Fibroblast of skin of abdomen (primary cell): ENCODE measurements at places on chromosomes 13 and 19.
A peak's percentile ranks its signal among the peaks of the same experiment; 100 is the strongest.

DNA sequence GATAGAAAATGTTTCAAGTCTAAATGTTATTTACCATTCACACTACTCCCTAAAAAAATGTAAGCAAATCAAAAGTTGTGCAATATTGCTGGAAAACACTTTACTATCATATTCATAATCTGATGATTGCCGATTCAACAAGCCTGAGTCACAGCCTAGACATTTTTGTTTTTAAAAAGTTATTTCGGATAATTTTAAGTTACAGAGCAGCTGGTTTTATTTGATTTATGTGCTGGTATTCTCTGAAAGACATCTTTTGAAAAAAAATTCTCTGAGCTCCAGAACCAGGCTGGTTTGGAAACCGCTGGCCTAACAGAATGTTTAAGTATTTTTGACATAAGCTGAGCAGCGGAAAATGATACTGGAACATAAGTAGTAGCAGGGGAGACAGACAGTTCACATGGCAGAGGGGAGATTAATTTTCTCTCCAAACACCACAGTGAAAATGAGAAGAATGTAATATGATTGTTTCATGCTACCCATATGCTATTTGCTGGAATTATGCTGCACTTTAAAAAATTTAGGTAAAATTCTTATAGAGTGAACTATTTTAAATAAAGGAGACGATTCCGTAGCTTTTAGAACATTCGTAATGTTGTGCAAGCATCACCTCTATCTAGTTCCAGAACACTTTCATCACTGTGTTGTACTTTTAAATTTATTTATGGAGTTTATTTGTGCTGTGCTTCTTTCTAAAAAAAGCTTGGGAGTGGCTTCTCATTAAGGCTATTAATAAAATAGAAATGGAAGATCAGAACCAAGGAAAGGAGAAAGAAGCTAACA lies 36.1 kb downstream of the TBC1D4 start:
- peak; percentile 58 for DNase-seq

GRCh38 chr19:53519446-53519845 lies 18.5 kb upstream of the ZNF331 start:
- DNase-seq = no peak

- no peak for DNase-seq
Measured at GRCh38 chr19:11018179-11018578, 57.3 kb downstream of the SMARCA4 start.

- no peak for DNase-seq
Measured at GRCh38 chr19:2607712-2608601, 94.5 kb downstream of the GNG7 start.

DNA sequence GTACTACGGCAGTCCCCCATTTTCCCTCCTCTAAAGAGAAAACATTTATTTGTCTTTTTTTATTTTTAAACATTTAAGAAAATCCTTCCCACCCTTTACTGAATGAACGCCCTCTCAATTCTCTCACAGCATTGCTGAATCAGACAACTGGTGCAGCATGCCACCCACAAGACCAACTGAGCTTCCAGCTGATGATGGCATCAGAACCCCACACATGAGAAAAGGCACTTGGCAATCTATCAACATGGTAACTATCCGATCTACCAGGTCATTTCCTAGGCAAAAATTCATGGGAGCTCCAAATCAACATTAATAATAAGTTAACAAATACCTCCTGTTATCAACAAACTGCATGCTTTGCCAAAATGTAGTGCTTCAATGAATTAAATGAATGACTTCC lies 43.1 kb downstream of the LHFPL6 start:
- no peak for DNase-seq

GRCh38 chr13:95098916-95099315 lies 202.3 kb downstream of the ABCC4 start:
- DNase-seq = no peak

DNA sequence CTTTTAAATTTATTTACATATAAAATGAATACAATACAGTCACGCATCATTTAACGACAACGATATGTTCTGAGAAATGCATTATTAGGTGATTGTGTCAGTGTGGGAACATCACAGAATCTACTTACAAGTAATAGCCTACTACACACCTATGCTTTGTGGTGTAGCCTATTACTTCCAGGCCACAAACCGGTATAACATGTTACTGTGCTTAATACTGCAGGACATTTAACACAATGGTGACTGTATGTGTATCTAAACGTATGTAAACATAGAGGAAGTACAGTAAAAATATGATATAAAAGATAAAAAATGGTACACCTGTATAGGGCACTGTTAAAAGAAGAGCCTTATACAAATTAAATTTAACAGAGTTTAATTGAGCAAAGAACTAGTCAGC lies 62.4 kb upstream of the KLHL1 start:
- no peak for DNase-seq

- DNase-seq = no peak
Measured at GRCh38 chr19:15534957-15535864, 26.9 kb downstream of the CYP4F22 start.
